Renal cortical epithelial cell (primary cell): ENCODE measurements at places on chromosomes 12 and 14.

- no peak for DNase-seq
These were observed 491 bp upstream of the NR2C1 start for GRCh38 chr12:95073698-95074520.

- DNase-seq = no peak
These were observed 1222.1 kb upstream of the TMEM132C start for GRCh38 chr12:127044836-127045235.

DNA sequence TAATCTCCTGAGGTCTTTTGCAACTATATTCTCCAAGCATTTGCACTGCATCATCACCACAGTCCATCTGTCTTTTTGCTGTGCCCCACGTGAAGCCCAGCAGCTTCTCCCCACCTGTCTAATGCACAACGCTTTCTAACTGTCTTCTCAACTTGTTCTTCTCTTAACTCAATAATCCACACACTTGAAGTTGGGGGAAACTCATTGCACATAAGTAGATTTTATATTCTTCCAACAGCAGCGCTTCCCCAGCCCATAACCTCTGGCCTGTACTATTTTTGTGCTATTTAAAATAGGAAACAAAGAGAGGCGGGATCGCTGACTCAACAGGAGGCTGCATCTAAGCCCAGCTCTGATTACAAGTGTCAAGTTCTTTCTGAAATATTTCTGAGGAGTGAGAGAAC lies 226.7 kb downstream of the GXYLT1 start:
- peak; percentile 22 for DNase-seq

GRCh38 chr12:57118711-57119271 lies 7.6 kb upstream of the STAT6 start:
- peak; percentile 66 for DNase-seq
